ENCODE measurements at places on chromosomes 2 and 18.

GRCh38 chr2:74029714-74030397 is 45.1 kb downstream of the TET3 start:
- DNase-seq = no peak

- DNase-seq = no peak
These were observed 204.4 kb downstream of the SRBD1 start for GRCh38 chr2:45406621-45407020.

- no peak for DNase-seq
These were observed 1135.1 kb upstream of the CRIM1 start for GRCh38 chr2:35220461-35220860.

GRCh38 chr2:198545411-198545810 is 741.0 kb downstream of the PLCL1 start:
- DNase-seq = no peak

GRCh38 chr2:19888831-19889230 is 13.0 kb downstream of the TTC32 start:
- no peak for DNase-seq

DNA sequence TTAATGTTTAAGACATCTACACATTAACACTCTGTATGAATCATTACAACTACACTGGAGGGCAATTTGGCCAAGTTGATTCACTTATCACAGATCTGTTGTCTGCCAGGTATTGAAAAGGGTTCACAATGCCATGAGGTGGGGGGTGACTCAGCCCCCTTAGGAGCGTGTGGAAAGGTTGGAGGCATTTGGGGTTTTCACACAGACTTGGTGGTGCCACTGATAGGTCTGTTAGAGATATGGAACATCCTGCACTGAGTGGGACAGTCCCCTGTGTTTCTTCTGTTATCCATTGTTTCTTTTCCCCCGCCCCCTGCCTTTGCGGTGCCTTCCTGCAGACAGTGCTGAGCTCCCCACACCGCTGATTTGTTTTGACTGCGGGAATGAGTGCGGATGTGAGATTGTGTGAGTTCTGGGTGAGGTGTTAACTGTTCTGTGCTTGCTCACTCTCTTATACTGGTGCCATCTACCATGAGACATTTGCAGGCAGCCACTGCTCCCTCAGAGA is 9.3 kb upstream of the TSN start:
- no peak for DNase-seq

DNA sequence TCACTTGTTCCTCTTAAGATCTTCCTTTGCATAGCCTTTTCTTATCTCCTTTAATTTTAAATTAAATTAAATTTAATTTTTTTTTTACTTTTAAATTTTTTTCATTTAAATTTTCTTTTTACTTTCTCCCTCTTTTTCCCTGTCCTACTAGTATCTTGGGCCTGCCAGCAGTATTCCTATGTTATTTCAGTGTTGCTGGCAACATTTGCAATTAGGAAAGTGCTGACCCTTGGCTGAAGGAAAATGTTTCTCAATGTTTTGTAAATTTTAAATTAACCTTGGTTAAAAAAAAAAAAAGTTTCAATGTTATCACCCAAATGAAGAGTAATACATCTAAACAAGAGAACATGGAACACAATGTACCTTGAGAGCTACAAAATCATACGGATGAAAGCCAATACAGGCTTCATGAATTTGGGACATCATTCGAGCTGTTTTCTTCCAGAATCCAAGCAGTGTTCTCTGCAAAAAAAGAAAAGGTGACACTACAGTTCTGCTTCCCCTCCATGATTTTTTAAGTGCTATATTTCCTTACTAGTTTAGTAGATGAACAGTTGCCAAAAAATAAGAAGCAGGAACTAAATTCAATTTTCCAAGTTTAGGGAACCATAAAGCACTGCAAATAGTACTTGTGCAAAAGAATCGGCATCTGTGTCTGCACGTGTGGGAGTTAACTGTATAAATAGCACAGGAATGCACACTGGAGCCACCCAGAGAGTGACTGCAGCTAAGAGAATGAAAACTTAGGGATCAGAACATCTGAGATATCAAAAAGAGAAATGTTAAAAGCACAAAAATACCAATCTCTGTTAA is 55.8 kb downstream of the ICA1L start:
- DNase-seq = no peak

- no peak for DNase-seq
These were observed 78.9 kb downstream of the UXS1 start for GRCh38 chr2:106115250-106115649.

DNA sequence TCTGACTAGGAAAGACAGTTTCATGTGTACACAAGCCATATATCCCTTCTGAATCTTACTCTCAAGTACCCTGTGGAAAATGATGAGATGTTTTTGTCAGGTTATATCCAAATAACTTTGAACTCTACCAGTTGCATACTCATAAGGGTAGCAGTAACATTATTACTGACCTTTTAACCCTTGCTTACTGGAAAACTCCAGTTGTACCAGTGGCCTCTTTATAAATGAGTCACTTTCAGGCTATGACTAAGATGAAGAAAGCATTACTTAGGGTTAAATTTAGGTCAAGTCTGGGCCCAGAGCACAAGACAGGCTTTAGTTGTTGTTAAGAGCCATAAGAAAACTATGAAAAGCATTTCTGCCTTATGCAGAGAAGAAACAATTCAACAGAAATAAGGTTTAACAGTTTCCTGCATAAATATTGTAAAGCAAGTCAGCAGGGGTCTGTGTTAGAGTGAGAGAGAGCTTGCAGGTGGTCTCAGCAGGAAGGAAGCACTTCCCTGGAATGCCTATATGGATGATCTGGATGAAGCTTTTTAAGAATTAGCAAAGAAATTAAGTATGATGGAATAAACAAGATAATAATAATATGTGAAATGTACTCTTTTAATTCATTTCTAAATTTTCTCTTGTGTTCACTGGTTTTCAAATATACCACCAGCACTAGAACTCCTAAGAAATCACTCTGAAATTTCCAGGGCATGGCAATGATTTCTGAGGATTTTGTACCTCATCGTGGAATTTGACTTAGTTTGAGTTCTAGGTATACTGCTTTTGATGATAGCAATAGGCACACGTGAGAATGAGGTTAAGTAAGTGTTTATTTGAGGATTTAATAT is 126.6 kb downstream of the UBE2E3 start:
- no peak for DNase-seq

DNA sequence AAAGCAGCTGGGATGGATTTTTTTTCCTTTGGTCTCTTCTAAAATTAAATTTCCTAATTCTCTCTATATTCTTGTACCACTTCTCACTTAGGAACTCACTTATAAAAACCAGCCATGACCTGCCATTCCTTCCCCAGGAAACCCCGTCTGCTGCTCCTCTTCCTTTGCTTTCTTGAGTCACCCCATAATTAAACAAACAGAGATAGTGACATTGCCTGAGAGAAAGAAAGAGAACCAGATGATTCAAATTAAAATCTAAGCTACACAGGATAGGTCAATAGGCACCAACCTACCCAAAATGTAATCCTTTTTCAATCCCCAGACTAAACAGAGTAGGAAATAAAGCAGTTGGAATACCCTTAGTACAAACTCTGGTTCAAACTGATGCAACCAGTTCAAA is 9.7 kb downstream of the STK39 start:
- DNase-seq = no peak

DNA sequence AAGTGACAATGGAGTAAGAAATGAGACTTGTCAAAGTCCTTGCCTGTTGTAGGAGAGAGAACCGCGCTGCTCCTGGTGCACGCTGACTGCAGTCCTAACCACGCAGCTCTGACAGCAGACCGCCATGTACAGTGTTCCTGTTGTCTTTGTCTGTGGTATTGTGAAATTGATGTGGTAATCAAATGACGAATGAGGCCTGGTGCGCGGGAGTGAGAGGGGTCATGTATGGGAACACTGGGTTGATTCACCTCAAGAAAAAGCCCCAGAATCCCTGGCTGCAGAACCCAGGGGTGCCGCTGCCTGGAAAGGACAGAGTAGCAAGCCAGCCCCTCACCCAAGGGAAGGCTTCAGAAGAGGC is 64.0 kb downstream of the INPP4A start:
- DNase-seq = no peak

- DNase-seq = no peak
These were observed 161.7 kb downstream of the INSIG2 start for GRCh38 chr2:118250001-118250400.

DNA sequence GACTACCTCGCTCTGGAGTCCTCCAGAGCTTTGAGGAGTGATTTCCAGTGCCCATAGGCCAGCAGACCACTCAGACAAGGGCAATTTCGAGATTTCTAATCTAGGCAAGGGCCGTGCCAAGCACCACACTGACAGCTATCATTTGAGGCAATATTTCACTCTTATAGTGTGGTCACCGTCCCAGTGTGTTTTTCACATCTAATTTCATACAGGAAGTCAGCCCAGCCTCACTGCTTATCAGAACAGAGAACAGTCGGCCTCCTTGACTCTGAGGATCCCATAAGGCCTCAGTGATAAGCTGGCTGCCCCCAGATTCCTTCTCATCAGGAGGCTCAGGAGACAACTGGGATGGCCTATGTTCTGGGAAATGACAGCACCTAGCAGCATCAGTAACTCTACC is 581 bp downstream of the CAPN14 start:
- DNase-seq = no peak

- no peak for DNase-seq
These were observed 168.0 kb downstream of the CERS6 start for GRCh38 chr2:168624028-168624427.

- DNase-seq = no peak
These were observed 211.8 kb downstream of the C1D start for GRCh38 chr2:67851016-67851415.

DNA sequence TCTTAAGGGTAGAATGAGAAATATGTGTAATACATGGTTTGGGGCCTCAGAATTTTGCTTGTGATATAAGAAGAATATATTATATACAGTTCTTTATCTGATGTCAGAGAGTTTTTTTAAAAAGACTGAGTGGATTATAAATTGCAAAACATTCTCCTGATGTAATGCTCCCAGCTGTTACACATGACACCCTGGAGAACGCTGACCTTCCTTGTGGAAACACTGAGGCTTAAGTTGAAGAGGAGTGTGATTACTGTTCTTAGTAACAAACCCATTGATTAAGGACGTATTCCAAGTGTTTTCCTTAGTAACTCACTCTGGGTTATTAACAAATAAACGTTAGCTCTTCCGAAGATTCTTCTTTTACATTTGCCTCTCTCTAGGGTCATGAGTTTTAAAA is 1069.3 kb upstream of the CNTNAP5 start:
- DNase-seq = no peak

GRCh38 chr2:3465328-3465727 is 54.0 kb downstream of the ADI1 start:
- DNase-seq = no peak

- DNase-seq = no peak
These were observed 279.1 kb upstream of the LYPD1 start for GRCh38 chr2:132949108-132949507.

- DNase-seq = no peak
These were observed 32.1 kb downstream of the HK2 start for GRCh38 chr2:74865770-74866674.

DNA sequence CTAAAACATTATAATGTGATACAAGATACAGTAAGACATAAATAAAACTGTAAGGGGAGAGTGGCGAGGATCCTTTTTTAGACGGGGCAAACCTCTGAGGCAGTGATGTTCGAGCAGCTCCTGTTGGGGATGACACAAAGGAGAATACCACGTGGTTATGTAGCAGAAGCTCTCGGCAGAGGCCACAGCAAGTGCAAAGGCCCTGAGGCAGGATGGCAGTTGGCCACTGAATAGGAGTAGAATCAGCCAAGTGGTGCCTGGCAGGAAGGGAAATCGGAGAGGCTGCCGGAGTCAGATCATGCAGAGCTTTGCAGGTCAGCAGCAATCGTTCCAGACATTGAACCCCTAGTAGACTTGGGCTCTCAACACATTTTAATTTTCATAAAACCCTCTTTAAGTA is 19.1 kb downstream of the NOSTRIN start:
- DNase-seq = no peak

Data from neural progenitor cell (in vitro differentiated cells).